NCI-H446 (cell line): ENCODE measurements at places on chromosomes 7 and 10.
A peak's percentile ranks its signal among the peaks of the same experiment; 100 is the strongest.

- DNase-seq, result no peak
These were observed 158.0 kb downstream of the CREB5 start for GRCh38 chr7:28570113-28570969.

DNA sequence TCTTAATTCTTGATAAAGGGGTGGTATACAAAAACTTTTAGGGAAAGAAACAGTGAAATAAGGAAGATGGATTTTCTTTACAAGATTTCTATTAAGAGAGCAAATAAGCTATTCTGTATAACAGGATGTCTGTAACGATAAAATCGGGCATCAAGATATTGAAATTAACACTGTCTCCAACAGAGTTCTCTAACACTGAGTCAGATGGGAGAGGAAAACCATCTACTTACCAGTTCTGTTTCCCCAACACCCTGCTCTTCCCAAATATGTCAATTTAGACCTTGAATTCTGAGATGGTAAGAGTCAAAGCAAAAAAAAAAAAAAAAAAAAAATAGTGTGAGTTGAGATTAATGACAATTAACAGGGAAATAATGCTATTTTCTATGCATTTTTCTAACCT is 23.0 kb downstream of the SMURF1 start:
- DNase-seq, result no peak

DNA sequence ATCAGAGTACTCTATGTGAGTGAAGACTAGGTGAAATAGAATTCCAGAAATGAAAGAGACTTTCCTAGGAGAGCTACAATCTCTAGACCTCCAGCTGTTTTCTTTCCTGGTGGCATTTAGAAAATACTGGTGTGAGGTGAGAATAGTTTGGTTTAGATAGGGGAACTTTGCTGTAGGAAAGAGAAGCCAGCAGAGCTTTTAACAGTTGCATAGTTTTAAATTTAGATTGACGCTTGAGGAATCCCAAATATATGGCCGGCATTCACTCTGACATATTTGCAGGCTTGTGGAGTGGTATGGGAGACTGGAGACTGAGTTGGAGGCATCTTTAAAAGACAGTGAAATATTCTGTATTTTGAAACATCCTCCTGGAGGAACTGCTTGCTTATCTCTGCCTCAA is 94.3 kb upstream of the ETV1 start:
- no peak for DNase-seq

DNA sequence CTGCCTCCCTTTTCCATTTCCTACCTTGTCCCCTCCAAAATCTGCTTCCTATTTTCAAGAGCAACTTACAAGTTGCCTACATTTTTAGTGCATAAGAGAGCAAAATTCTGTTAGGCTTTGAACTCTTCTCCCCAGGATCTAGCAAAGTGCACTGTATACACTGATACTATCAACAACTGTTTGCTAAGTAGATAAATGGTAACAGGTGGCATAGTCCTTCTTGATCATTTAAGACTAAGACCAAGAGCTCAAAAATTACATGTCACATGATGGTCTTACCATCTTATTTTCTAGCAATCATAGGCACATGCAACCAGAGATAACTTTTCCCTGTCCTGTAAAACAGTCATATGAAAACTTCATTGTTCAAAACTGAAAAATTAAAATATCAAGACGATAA is 16.2 kb downstream of the FAM3C start:
- DNase-seq, result no peak

GRCh38 chr7:112064627-112065385 is 141.4 kb downstream of the DOCK4 start:
- no peak for DNase-seq

- DNase-seq, result no peak
These were observed 32.1 kb upstream of the TNRC18 start for GRCh38 chr7:5455581-5456219.

DNA sequence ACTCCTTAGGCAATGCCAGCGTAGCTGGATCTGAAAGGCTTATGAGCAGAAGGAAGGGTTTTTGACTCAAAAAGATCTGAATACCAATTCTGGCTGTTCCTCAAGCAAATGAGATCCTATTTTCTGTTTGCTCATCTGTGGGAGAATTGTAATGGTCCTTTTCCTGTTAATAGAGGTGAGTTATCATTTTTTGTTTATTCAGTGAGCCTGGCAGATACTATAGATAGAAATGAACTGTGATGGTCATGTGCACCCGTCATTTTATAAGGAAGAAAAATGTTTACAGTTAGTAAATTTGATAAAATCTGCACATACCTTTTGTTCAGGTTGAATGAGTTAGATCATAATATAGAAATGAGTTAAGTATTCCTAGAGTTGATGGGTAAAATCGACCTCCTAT is 97.7 kb downstream of the ACTR3B start:
- DNase-seq, result no peak

DNA sequence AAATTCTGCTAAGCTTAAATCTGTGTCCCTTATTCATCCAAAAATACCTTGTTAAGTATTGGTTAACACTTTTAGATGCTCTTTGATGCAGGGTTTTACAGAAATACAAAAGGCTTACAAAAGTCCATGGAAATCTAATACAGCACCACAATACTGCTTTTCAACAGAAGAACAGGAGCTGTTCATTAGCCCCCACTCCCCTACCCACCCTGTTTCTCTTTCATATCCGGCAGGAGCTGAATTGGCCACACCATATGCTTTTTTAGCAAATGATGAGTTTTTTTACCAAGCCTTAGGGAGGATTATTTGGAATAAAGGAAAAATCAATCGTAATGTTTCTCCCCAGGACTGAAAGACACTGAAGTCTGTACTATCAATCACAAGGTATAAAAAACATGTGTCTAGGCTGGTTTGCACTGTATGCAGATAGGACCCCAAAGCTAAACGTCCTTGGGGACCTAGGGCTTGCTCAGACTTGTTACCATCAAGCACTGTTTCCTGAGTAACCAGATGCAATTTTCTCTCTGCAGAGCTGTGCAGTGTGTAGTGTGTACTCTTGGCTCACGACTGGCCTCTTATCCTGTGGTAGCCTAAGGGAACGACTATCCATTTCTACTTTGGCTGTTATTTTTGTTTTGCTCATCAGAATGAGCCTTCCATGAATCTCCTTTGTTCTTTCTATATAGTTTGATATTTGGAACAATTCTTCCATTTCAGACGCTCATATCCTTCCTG is 143.3 kb upstream of the LRGUK start:
- peak; percentile 6 for DNase-seq

- no peak for DNase-seq
These were observed 243.7 kb upstream of the BMPER start for GRCh38 chr7:33661430-33662160.

DNA sequence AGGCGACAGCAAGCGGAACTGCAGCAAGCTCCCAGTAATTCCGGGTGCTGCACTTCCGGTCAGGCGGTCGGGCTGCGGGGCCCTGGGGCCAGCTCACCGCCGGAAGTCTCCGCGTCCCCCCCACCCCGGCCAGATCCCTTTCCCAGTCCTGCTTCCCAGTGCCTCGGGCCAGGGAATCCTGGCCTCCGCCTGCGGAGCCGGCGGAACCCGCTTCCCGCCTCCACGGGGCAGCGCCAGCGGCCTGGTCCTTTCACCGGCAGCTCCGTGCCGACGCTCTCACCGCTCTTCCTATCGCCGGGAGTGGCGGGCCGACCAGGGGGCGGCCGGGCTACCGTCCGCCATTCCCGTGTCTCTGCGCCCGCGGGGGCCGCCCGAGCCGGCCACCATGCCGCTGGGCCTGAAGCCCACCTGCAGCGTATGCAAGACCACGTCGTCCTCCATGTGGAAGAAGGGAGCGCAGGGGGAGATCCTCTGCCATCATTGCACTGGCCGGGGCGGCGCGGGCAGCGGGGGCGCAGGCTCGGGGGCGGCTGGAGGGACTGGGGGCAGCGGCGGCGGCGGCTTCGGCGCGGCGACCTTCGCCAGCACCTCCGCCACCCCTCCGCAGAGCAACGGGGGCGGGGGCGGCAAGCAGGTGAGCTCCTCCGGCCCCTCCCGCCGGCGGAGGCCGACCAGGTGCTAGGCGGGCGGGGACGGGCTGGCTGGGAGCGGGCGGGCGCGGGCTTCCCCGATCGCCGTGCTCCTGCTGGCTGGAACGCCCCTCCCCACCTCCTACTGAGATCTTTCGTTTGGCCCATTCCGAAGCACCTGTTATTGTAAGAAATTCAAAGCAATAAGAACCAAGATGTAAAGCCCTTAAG is at the start of gene GATAD1:
GATAD1 (plus strand) TSS at position 138 of the 860 bp plus-strand sequence; CDS start at position 386, 248 bp downstream.
- peak; percentile 71 for DNase-seq

- no peak for DNase-seq
These were observed 220.9 kb downstream of the C7orf25 start for GRCh38 chr7:42690794-42691639.

- DNase-seq, result no peak
These were observed 15.5 kb upstream of the MICALL2 start for GRCh38 chr7:1474736-1475135.

DNA sequence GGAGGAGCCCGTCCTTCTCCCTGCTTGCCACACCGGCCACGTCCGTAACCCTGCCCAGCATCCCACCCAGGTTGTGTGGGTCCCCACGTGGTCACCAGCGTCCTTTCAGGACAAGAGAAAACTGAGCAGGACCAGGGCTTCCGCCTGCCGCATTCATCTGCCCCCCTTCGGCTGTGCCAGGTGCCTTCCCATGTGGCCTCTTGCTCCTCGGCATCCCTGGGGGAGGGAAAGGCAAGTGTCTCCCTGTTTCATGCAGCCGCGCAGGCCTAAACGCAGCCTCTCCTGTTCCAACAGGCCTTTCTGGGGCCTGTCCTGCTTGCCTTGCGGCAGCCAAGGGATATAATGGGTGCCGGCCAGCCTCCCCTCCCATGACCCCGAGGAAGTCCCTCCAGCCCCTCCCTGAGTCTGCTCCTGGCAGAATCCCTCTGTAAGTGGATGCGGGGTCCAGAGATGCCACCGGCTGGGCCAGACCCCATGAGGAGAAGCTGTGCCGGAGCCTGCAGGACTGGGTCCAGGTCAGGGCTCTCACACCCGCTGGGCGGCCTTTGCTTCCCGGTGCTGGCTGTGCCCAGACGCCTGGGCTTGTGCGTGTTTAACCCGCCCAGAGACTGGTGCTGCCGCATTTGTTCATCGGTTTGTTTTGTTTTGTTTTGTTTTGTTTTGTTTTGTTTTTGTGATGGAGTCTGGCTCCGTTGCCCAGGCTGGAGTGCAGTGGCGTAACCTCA is 23.1 kb downstream of the SHH start:
- no peak for DNase-seq

DNA sequence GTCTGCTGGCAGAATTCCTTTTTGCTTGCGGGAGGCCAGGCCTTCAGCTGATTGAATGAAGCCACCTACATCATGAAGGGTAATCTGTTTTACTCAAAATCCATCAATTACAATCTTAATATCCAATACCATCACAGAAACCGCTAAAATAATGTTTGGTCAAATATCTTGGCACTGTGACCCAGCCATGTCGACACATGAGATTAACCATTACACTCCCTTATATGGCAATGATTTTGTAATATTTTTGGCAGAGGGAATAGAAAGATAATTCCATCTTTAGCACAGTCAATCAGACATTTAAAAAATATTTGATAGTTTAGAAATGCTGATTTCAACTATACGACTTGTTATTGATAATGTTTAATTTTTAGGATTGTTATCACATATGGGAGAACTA is 36.5 kb upstream of the SLC39A12 start:
- no peak for DNase-seq

- DNase-seq, result no peak
These were observed 423.2 kb downstream of the PTPRN2 start for GRCh38 chr7:158164101-158165095.

GRCh38 chr7:35359423-35359822 is 105.5 kb upstream of the TBX20 start:
- DNase-seq, result no peak

DNA sequence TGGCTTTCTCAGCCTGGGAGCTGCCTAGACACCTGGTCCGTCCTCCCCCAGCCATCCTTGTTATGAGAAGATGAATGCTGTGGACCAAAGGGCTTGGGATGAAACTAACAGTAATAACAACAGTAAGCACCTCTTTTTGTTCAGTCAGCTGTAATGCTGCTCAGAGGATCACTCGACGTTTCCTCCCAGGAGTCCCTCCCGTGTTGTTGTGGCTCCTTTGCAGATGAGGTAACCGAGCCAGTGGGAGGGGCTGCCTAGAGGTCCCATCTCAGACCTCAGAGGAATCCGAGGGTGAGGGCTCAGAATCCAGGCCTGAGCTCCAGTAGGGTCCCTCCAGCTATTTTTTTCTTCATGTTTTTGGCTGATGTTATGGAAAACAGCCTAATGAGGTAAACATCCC is 145.1 kb downstream of the TMEM178B start:
- DNase-seq, result no peak

DNA sequence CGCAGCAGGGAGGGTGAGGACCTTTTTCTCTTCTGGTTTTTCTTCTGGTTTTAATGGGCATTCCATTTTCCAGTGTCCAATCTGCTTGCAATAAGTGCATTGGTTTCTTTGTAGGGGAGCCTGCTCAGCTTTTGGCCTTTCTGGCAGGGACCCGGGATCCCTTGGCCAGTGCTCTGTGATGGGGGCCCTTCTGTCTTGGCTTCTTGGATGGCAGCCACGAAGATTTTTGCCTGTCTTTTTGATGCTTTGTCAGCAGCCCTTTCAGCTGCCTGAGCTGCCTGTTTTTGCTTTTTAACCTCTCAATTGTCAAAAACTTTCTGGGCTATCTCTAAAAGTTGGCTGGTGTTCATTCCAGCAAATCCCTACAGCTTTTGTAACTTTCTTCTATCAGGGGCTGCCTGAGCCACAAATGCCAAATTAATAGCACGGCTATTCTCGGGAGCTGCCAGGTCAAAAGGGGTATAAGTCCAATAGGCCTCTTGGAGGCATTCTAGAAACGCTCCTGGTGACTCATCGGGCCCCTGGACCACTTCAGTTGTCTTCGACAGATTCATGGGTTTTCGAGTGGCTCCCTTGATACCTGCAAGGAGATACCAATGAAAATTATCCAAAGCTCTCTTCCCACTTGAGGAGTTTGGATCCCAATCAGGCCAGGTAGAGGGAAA is 179.9 kb upstream of the MBL2 start:
- DNase-seq, result no peak

DNA sequence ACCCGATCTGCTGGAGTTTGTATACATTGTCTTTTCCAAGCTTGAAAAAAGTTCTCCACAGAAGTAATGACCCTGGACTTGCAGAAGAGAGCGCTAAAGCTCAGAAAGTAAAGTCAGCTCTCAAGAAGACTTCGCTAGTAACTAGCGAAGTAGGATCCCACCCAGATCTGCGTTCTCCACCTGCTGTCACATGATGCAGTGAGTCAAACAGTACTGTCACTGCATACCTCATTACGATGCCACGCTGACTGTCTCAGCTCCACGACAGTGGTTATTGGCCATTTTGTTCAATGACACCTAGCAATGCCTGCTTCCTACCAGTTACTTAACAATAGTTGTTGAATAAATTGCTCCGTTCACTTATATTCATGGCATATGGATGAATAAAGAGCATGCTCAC is 29.7 kb upstream of the SEC61G start:
- no peak for DNase-seq

DNA sequence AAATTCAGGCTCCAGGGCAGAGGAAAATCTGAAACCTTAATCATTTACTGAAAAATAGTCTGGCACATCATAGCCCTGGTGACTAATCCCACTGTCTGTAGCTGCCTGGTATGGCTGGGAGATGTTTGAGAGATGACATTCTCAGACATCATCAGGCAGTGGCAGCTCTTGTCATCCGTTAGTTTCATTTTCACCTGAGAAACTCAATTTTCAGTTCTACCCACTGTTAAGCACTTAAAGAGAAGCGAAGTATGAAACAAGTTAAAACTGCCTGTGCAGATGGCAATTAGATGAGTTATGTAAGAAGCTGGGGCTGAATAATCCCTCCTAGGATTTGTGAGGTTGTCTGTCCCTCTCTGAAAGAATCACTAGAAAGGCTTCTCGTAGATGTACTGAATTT is 150.2 kb downstream of the NSUN6 start:
- DNase-seq, result no peak

- DNase-seq, result no peak
These were observed 55.7 kb downstream of the YKT6 start for GRCh38 chr7:44256459-44256858.

GRCh38 chr10:110212119-110213006 is 5.0 kb downstream of the MXI1 start:
- DNase-seq, result no peak
